Putamen (tissue), 1 donor: ENCODE measurements at places on chromosomes 5 and 9.

GRCh38 chr5:56816546-56817081 lies 1.3 kb downstream of the MAP3K1 start:
- no peak for DNase-seq

DNA sequence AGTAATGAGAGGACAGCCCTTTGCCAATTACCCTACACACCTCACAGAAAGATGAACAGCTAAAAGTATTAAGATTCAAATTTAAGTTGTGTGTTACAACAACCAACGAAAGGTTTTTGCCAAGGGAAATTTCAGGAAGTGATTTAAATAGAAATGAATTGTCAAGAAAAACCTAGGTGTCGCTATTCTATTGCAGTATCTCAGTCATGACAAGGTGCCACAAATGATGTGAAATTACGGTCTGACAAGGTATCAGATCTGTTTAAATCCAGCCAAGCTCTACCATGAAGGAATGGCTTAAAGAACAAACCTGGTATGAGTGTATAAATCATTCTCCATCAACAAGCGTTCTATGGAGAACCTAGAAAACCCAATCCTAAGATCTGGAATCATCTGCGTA lies 189.7 kb downstream of the ATPSCKMT start:
- DNase-seq, result no peak

- DNase-seq, result no peak
These were observed 438.4 kb downstream of the RAB3C start for GRCh38 chr5:59021286-59021673.

DNA sequence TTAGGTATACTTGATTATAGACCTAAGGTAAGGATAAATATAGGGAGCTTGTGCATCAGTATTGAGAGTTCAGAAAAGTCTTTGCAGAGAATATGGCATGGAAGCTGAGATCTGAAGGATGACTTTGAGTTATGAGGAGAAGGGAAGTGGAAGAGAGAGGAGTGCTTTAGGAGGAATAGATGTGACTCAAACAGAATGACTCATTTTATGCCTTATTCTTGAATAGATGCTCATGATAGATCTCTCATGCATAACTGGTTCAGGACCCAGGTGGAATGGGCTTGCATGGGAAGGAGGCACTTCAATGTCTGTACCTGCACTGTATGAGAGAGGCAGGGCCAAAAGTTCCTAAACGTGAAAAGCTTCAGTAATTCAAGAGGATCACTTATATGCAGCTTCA lies 103.3 kb downstream of the CWC27 start:
- DNase-seq, result no peak

- no peak for DNase-seq
These were observed 377.9 kb downstream of the PSAT1 start for GRCh38 chr9:78674874-78675273.

GRCh38 chr5:109223531-109223930 lies 186.2 kb downstream of the PJA2 start:
- DNase-seq, result no peak

- no peak for DNase-seq
These were observed 9.1 kb downstream of the ANKDD1B start for GRCh38 chr5:75620184-75620959.

- DNase-seq, result no peak
These were observed 15.7 kb downstream of the TTC23L start for GRCh38 chr5:34854459-34855174.

- no peak for DNase-seq
These were observed 482 bp downstream of the NFIB start for GRCh38 chr9:14313378-14313940.

- no peak for DNase-seq
These were observed 95.2 kb downstream of the APTX start for GRCh38 chr9:32906213-32906612.

- no peak for DNase-seq
These were observed 115.2 kb downstream of the CRB2 start for GRCh38 chr9:123470991-123471770.

GRCh38 chr9:131621551-131622358 lies 76.4 kb downstream of the PRRT1B start:
- no peak for DNase-seq

DNA sequence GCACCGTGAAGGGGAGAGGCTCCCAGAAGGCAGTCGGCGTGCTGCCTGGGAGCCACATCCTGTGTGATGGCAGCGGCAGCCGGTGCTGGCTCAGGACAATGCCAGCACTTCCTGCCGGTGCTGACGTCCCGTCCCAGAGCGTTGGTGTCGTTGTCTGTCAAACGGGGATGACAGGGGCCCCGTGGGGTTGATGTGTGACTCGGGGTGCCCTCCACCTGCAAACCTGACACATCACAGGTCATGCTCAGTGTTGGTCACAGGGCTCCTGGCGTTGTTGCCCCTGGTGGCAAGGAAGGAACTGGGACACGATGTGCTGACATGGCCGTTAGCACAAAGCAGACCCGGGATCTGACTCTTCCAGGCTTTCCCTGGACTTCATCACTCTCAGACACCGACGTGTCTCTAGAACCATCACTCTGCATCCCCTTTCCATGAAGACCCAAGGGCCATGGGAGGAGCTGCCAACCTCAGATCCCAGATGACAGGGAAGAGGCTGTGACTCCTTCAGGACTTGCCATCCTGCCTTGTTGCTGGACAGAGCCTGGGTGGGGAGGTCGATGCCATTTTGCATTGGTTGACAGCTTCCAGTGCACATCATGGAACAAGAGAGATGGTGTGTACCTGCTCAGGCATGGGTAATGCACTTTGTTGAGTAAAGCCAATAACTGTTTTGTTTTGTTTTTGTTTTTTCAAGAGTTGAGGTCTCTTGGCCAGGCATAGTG lies 21.5 kb downstream of the PLPP7 start:
- no peak for DNase-seq

DNA sequence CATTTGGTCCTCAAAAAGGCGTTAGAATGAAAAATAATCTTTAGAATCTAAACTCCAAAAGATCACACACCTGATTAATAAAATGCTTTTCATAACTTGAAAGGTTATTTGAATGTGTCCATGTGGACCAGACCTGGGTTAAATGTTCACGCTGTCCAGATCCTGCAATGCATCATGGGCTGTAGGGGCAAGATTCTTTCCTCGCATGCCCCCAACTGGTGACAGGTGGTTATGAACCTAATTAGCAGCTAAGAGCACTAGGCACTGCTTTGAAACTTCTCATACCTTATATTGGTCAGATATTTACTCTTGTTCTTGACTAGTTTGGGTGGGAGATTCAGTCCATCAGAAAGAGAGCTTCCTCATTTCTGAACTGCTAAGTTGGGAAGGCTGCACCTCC lies 19.3 kb upstream of the PIP5K1B start:
- DNase-seq, result no peak
